Uterine smooth muscle cell (primary cell): ENCODE measurements at places on chromosomes 4 and X. TPM values are rescaled to one million over a fixed set of nuclear protein-coding genes. Genes with fewer than 3 reads are reported as not detected.

Gene CCDC110
- total RNA-seq = 1.3 and 2.0 TPM in 2 replicates

Gene CT45A2
- total RNA-seq = not detected in 2 replicates

Gene TRIM60
- not detected in 2 replicates for total RNA-seq

Gene PWWP3B
- total RNA-seq = 13.3 and 35.0 TPM in 2 replicates

Gene HSD17B10
- total RNA-seq = 60.2 and 66.4 TPM in 2 replicates

Gene HS6ST2
- total RNA-seq = 0.25 and 0.44 TPM in 2 replicates
